Body of pancreas (tissue), 4 donors: ENCODE measurements at places on chromosomes 2 and 18. TPM values are rescaled to one million over a fixed set of nuclear protein-coding genes. Genes with fewer than 3 reads are reported as not detected.
A peak's percentile ranks its signal among the peaks of the same experiment; 100 is the strongest.

DNA sequence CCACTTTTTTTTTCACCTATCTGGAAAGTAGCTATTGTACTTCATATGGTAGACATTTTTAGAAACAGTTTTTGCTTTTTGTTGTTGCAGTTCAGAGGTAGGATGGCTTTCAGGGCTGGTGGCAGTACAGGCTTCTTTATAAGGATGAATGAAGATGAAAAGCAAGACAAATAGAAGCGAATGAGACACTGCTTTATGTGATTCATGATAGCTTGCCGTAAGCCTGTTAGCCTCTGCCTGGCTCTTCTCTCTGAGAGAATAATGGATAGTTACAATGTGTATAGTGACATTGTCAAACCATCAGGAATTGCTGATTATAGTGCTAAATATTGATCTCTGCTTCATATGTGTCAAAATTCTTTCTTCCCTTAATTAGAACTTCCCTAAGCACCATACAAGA is 173.7 kb downstream of the NR4A2 start:
- DNase-seq, result no peak
- H3K27ac ChIP-seq, result no peak overlapping the region
- H3K36me3 ChIP-seq, result no peaks in the 10 kb centered on the region
- no peaks in the 10 kb centered on the region for H3K27me3 ChIP-seq
- H3K4me3 ChIP-seq, result no peak overlapping the region

GRCh38 chr18:55106906-55107305 is 147.6 kb upstream of the CCDC68 start:
- no peaks in the 10 kb centered on the region for H3K36me3 ChIP-seq
- no peaks in the 10 kb centered on the region for H3K27me3 ChIP-seq
- no peak overlapping the region for H3K27ac ChIP-seq

DNA sequence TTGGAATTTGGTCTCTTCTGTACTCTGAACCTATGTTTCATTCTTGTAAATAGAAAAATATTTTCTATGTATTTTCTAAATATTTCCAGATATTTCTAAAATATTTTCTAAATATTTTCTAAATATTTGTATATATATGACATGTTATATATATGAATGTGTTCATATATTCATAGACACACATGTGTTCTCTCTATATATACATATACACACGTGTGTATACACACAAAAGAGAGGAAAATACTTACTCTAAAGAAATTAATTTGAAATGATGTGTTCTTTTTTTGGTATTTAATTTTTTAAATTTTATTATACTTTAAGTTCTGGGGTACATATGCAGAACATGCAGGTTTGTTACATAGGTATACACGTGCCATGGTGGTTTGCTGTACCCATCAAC is 589.6 kb downstream of the LRRTM4 start:
- H3K36me3 ChIP-seq, result no peaks in the 10 kb centered on the region
- no peak overlapping the region for H3K27ac ChIP-seq
- no peaks in the 10 kb centered on the region for H3K27me3 ChIP-seq
- no peak for DNase-seq
- H3K4me3 ChIP-seq, result no peak overlapping the region
- no peaks in the 10 kb centered on the region for H3K4me1 ChIP-seq

DNA sequence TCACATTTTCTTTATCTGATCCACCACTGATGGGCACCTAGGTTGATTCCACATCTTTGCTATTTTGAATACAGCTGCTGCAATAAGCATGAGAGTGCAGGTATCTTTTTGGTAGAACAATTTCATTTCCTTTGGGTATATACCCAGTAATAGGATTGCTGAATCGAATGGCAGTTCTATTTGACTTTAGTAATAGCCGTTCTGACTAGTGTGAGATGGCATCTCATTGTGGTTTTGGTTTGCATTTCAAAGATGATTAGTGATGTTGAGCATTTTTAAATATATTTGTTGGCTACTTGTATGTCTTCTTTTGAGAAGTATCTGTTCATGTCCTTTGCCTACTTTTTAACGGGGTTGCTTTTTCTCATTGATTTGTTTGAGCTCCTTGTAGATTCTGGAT is 72.3 kb downstream of the CCDC138 start:
- H3K36me3 ChIP-seq, result no peaks in the 10 kb centered on the region
- no peaks in the 10 kb centered on the region for H3K27me3 ChIP-seq
- no peak overlapping the region for H3K27ac ChIP-seq
- H3K4me1 ChIP-seq, result no peaks in the 10 kb centered on the region
- no peak overlapping the region for H3K4me3 ChIP-seq

GRCh38 chr2:54952425-54952824 is 97.8 kb downstream of the RTN4 start:
- H3K27ac ChIP-seq, result no peak overlapping the region
- H3K27me3 ChIP-seq, result no peaks in the 10 kb centered on the region
- peaks cover 13% of the 10 kb centered on the region for H3K4me1 ChIP-seq
- H3K4me3 ChIP-seq, result no peak overlapping the region
- DNase-seq, result no peak

DNA sequence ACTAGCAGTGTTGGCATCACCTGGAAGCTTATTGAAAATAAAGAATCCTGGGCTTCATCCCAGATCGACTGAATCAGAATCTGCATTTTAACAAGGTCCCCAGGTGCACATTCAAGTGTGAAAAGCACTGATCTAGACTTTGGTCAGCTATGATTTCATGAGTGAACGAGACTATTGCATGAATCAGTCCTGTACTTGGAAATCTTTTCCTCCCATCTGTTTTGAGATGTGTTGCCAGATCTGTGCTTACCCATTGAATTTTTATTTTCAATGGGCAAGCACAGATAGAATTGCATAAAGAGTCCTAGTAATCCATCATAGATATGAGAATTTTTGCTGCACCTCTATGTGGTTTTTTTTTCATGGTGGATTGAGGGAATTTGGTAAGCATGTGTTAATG is 64.0 kb downstream of the PMS1 start:
- DNase-seq, result no peak
- no peaks in the 10 kb centered on the region for H3K27me3 ChIP-seq
- no peaks in the 10 kb centered on the region for H3K36me3 ChIP-seq
- no peak overlapping the region for H3K4me3 ChIP-seq

DNA sequence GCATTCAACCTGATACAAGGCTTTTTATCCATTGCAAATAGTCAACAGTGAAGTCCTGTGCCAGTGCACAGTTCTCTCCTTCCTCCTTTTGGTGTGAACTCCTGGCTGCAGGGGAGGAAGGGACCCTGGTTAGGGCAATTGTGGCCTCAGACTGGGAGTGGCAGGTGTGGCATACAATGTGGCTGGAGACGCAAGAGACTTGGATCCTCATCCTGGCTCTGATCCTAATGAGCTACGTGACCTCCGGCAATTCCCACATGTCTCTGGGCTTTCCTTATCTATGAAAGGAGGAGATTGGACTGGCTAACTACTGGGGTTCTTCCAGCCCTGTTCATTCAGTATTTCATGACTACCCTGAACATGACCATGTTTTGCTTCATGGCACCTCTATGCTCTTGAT is 10.5 kb upstream of the IL1A start:
- H3K4me3 ChIP-seq, result no peak overlapping the region
- H3K27me3 ChIP-seq, result no peaks in the 10 kb centered on the region
- no peak for DNase-seq
- H3K36me3 ChIP-seq, result no peaks in the 10 kb centered on the region
- peak overlapping the region; percentile 73 for H3K27ac ChIP-seq
- peaks cover 5% of the 10 kb centered on the region for H3K4me1 ChIP-seq

DNA sequence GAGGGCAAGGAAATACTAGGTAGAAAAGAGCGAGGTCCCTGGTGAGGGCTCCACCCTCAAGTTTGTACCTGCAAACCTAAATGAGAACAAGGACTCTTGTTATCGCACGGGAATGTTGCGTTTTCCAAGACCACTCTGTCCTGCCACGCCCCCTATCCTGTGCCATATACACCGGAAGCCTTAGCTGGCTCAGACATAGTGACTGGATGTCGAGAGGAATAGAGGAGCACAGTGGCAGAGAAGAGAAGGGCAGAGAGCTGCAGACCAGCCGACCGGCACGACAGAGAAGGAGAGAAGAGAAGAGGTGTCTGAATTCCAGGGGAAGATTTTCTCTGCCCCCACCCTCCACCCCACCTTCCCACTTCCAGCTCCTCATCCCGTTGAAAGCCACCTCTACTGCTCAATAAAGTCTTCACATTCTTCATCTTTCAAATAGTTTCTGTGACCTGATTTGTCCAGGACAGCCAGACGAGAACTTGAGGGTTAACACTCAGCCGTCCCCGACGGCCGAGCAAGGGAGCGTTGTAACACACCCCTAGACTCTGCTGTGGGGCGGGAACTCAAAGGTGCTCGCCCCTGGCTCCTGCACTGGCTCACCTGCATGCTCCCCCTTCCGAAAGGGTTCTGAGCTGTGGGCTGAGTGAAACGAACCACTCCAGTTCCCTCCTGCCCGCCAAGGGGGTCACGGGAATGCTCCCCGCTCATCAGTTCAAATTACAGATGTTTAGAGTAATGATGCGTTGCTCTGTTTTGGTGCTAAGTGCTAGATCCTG is 24.9 kb upstream of the COL3A1 start:
- H3K4me3 ChIP-seq, result no peak overlapping the region
- no peak for DNase-seq
- no peaks in the 10 kb centered on the region for H3K27me3 ChIP-seq
- no peak overlapping the region for H3K27ac ChIP-seq
- H3K36me3 ChIP-seq, result no peaks in the 10 kb centered on the region

DNA sequence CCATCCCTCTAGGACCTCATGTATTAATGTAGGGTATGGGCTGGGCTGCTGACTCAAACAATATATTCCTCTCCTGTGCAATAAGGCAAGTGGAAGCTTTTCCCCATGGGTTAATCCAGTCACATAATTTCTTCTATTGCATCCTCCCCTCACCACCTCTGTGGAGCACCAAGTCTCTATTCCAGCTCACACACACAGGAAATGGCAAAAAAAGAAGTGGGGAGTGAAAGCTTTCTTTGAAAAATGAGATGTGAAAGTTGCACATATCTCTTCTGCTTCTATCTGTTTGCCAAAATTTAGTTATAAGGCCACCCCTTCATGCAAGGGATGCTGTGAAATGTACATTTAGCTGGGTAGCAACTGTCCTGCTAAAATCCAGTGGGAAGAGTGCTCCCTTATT is 121.3 kb downstream of the CDC42EP3 start:
- H3K27me3 ChIP-seq, result no peaks in the 10 kb centered on the region
- H3K27ac ChIP-seq, result no peak overlapping the region
- no peak for DNase-seq

DNA sequence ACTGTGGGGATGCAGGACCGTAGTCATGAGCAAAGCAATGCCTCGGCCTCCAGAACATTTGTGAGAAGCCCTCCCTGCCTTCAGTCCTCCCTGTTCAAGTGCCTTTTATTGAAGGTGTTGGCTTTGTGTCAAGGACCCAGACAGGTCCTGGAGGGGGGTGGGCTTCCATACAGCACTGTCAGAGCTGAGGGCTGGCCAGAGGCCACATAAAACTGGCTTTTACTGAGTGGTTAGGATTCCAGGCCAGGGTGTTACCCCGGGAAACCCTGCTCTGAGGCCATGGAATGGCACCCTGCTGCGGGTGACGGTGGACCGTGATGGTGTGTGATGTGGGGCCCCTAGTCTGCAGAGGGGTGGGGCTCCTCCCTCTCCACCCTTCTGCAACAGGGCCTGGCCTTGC is 41.6 kb downstream of the TOGARAM2 start:
- H3K4me1 ChIP-seq, result no peaks in the 10 kb centered on the region
- H3K4me3 ChIP-seq, result no peak overlapping the region
- H3K36me3 ChIP-seq, result no peaks in the 10 kb centered on the region
- no peaks in the 10 kb centered on the region for H3K27me3 ChIP-seq
- DNase-seq, result no peak
- H3K27ac ChIP-seq, result no peak overlapping the region

GRCh38 chr2:204187229-204188083 is 250.9 kb downstream of the ICOS start:
- H3K4me3 ChIP-seq, result no peak overlapping the region
- no peaks in the 10 kb centered on the region for H3K27me3 ChIP-seq
- H3K36me3 ChIP-seq, result no peaks in the 10 kb centered on the region
- no peak overlapping the region for H3K27ac ChIP-seq
- H3K4me1 ChIP-seq, result peaks cover 14% of the 10 kb centered on the region

GRCh38 chr18:59518705-59519104 is 159.6 kb upstream of the LMAN1 start:
- H3K36me3 ChIP-seq, result no peaks in the 10 kb centered on the region
- H3K27me3 ChIP-seq, result no peaks in the 10 kb centered on the region
- peaks cover 15% of the 10 kb centered on the region for H3K4me1 ChIP-seq
- no peak for DNase-seq
- no peak overlapping the region for H3K4me3 ChIP-seq

DNA sequence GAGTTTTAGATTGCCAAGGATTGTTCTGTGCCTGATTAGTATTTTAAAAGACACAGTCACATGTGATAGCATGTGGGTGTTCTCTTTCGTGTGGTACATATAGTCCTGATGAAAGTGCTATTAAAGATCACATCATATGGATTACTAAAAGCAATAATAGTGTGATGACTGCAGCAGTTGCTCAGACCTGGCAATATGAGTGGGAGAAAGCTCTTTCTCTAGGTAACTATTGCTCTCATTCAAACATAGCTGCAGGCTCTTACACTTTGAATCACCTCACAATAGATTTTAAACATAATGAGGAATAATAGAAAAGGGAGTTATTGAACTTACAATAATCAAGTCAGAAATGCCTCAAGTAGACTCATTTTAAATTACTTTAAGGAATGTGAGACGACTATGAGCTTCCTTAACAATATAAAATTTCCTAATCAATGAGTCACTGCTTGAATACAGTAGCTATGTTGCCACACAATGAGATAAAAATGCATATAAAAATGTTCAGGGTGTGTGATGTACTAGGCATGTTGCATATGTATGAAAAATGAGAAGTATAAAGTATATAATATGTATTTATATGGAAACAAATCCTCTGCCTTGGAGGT is 452.1 kb downstream of the TMX3 start:
- no peaks in the 10 kb centered on the region for H3K27me3 ChIP-seq
- H3K36me3 ChIP-seq, result no peaks in the 10 kb centered on the region
- no peak overlapping the region for H3K27ac ChIP-seq
- H3K4me3 ChIP-seq, result no peak overlapping the region

- no peaks in the 10 kb centered on the region for H3K27me3 ChIP-seq
- H3K4me3 ChIP-seq, result no peak overlapping the region
- no peaks in the 10 kb centered on the region for H3K36me3 ChIP-seq
- no peak overlapping the region for H3K27ac ChIP-seq
These were observed 2035.3 kb upstream of the CELF4 start for GRCh38 chr18:39600894-39601293.

GRCh38 chr2:8798393-8798792 is 39.0 kb downstream of the KIDINS220 start:
- H3K4me3 ChIP-seq, result no peak overlapping the region
- no peak for DNase-seq
- no peak overlapping the region for H3K27ac ChIP-seq
- no peaks in the 10 kb centered on the region for H3K27me3 ChIP-seq
- H3K36me3 ChIP-seq, result no peaks in the 10 kb centered on the region

ATOH8 gene
- total RNA-seq, result 14.5 TPM

TNFAIP6 gene
- total RNA-seq, result 5.3 TPM

ELOA2 gene
- total RNA-seq, result not detected

FAM161A gene
- 3.0 TPM for total RNA-seq

MEMO1 gene
- total RNA-seq, result 13.2 TPM

SP9 gene
- not detected for total RNA-seq

SCN9A gene
- total RNA-seq, result 9.9 TPM

OR6B2 gene
- not detected for total RNA-seq

HAAO gene
- total RNA-seq, result 30.3 TPM
